Suprapubic skin (tissue), 4 donors: ENCODE measurements at places on chromosomes 13 and 19. TPM values are rescaled to one million over a fixed set of nuclear protein-coding genes. Genes with fewer than 3 reads are reported as not detected.

TINCR gene
- 173 TPM for total RNA-seq

SIGLEC7 gene
- total RNA-seq = not detected

ZNF208 gene
- 5.6 TPM for total RNA-seq

IL4I1 gene
- not detected for total RNA-seq

MYO1F gene
- total RNA-seq = 3.3 TPM
